ENCODE measurements at places on chromosomes 3 and 15.

DNA sequence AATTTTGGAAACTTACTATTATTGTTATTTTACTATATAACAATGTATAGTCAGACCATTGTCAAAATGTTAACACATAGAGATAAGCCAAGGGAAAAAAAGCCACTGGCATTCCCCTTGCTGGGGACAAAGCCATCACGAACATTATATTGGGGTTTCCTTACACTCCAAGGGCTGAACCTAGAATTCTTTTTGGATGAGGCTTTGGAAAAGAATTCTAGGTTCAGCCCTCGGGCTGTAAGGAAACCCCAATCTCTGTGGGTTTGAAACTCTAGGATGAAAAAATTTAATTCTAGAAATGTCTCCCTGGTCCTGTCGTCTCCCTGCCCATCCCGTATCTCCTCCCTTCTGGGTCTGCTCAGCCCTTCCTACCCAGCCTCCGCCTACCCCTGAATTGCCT, 67.0 kb upstream of the SMAD6 start:
- DNase-seq, result no peak

DNA sequence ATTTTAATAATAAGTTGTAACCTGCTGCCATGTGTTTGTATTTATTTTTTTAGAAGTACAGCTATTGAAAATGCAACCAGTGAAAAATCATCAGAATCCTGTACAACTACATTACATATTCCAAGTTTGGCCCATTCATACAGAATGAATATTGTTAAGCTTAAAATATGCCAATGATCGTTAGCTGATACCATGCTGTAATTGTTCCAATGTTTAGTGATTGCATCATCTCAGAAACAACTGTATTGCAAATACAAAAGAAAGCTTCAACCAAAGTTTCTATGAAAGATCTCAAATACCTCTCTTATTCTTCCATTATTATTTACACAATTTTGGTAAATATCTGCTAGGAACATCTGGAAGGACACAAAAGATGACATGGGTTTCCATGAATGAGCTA, 51.6 kb upstream of the ALCAM start:
- no peak for DNase-seq

GRCh38 chr3:142226474-142226873, 1.1 kb upstream of the GK5 start:
- no peak for DNase-seq

DNA sequence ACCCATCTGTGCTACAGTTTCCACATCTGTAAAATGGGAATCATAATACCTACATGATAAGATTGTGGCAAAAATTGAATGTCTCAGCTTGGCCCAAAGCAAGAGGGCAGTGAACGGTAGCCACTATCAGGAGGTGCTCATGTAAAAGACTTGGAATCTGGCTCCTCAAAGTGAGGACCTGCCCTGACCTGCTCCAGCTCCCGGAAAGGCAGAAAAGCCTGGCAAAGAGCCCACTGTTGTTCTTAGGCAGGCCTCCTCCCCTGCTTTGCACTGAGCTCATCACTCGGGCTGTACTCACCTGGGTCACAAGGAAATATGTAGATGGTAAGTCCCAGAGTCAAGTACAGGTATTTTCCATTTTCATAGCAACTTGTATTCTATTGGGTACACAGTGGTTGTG, 250.7 kb upstream of the TBL1XR1 start:
- DNase-seq, result no peak

DNA sequence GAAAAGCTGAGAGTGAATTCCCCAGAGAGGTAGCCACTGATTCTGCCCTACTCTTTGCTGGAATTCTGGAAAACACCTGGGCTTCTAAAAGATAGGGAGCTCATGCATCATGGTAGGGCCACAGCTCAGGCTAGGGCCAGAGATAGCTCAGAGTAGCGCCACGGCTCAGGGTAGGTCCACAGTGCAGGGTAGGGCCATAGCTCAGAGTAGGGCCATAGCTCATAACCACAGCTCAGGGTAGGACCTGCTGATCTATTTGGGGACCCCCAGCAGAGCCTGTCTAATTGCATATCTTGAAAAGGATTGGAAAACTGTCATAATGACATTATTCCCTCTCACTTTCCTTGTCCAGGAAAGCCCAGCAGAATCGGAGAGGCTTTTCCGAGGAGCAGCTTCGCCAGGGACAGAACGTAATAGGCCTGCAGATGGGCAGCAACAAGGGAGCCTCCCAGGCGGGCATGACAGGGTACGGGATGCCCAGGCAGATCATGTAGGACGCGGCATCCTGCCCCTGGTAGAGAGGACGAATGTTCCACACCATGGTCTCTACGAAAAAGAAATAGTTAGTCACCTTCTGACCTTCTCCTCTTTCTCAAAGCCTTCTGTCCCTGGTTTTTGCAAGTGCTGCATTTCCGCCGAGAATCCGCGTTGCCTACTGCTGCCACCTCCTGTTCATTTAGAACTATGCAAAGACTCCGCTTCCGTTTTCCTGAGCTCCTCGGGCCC, 14.5 kb downstream of the TAGLN3 start:
- DNase-seq, result no peak

GRCh38 chr15:58077427-58077826, 11.9 kb upstream of the ALDH1A2 start:
- no peak for DNase-seq

GRCh38 chr3:47405820-47406761, 25.3 kb downstream of the PTPN23 start:
- no peak for DNase-seq

DNA sequence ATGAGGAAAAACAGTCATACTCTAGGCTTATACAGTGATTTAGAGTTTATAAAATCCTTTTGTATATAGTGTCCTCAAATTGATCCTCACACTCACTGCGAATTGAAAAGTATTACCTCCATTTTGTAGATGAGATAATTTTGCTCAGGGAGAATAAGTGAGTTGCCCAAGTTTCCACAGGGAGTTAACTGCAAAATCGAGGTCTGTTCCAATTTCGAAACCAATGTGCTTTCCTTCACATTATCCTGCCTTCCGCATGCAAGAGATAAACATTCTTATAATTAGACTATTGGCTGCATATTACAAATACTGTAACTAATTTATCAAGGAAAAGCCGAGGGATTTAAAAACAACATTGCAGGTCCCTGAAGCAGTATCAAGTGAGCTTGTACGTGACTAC, 667.0 kb downstream of the SQOR start:
- DNase-seq, result no peak

- no peak for DNase-seq
Measured at GRCh38 chr3:43597961-43598360, 23.9 kb downstream of the ANO10 start.

- no peak for DNase-seq
Measured at GRCh38 chr15:53980021-53980420, 1.8 kb downstream of the UNC13C start.

- DNase-seq, result no peak
Measured at GRCh38 chr3:75012791-75013331, 398.4 kb upstream of the CNTN3 start.

DNA sequence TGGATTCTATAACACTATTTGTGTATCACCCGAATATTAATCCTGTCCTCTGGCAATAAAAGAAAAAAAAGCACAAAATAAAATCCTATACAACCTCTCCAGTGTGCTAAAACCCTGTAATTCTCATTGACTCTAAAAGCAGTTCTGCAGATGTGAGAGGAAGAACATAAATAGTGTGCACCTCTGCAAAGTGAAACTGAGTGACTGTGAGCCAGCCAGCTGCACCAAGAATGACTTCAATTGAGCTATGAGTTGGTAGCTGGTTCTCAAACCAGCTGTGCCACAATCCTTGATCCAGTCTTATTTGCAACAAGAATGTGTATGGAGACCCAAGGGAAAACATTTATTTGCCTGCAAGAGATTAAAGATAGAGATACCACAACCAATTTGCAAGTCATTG, 31.2 kb upstream of the COL8A1 start:
- DNase-seq, result no peak

DNA sequence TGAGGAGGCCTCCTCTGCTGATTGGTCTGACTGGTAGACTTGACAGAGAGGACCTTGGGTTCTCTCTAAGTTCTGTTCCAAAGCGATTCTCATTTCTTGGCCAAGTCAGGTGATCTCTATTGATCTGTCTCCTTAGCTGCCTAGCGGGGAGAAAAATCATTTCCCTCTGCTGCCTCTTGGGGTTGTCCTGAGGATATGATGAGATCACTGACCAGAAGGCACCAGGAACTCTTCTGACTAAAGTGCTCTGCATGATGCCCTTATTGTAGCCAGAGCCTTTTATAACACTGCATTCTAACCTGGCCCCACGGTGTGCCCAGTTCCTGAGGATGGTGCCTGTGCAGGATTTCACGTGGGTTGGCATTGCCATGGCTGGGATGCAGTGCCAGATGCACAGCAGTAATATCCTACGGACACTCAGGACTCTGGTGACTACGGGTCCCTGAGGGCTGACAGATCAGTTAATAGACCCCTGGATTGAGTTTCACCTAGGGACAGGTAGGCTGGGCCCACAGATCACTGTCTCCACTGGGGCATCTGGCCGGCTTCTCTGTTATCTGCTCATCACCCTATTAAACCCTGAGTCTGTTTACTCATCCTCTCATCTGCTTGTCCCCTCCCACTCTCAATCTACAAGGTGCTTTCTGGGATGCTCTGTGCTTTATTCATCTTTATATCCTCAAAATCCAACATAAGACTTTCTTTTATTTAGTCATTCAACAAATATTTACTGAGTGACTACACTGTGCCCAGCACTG, 3.9 kb upstream of the HEG1 start:
- DNase-seq, result no peak

DNA sequence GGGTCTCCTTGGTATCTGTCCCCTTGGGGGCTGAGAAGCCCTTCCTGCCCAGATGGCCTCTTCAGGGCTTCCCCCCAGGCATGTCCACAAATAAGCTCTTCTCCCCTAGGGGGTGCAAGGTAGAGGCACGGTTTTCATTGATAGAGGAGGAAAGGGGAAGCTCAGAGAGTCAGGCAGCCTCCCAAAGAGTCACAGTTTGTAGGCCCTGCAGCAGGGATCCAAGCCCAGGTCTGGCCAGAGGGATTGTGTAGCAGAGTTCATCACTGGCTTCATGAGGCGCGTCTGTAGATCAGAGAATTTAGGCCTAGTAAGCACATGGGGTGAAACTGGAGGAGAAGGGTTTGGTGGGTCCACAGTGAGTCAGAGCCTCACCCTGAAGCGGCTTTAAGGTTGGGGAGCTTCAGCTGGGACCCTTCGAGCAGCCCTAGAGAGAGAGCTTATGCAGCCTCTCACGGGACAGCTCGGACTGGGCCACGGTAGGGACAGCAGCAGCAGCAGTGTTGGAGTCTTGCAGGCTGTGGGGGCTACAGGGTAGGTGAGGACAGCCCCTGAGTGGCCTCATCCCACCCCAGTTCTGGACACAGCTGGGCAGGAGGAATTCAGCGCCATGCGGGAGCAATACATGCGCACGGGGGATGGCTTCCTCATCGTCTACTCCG, 37.5 kb upstream of the ESYT3 start:
- DNase-seq, result no peak
